NCI-H1092 treated with DMSO at 0.1 percent for 48 hours (cell line): ENCODE measurements at places on chromosomes 1 and 21.
A peak's percentile ranks its signal among the peaks of the same experiment; 100 is the strongest.

GRCh38 chr1:205593532-205593931 is 38.3 kb downstream of the ELK4 start:
- no peak for DNase-seq

DNA sequence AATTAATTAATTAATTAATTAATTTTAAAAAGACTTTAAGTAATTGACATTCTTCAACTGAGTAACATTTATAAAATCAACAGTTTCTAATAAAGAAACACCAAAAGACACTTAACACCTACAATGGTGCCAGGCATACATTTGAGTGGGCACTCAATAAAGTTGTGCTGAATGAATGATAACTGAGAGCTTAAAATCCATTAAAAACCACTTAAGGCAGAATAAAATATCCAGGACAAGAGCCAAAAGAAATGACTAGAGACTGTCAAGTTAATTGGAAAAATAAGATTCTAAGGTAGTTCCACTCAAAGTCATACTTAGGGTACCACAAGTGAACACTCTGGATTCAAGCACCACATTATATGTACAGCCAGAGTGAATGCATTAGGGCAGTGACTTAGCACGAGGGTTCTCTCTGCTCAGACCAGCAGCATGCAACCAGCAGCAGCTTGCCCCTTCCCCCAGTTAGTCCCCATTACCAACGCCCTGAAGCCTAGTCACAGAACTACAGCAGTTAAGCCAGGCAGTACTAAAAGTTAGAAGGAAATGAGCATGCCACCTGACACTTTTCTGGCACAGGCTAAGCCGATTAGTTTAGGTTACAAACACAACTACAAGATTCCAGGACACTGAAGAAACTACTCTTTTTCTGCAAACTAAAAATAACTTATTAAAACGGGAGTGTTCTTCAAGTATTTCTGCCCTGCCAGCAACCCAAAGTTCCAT is 46.5 kb downstream of the LUZP1 start:
- DNase-seq, result no peak

DNA sequence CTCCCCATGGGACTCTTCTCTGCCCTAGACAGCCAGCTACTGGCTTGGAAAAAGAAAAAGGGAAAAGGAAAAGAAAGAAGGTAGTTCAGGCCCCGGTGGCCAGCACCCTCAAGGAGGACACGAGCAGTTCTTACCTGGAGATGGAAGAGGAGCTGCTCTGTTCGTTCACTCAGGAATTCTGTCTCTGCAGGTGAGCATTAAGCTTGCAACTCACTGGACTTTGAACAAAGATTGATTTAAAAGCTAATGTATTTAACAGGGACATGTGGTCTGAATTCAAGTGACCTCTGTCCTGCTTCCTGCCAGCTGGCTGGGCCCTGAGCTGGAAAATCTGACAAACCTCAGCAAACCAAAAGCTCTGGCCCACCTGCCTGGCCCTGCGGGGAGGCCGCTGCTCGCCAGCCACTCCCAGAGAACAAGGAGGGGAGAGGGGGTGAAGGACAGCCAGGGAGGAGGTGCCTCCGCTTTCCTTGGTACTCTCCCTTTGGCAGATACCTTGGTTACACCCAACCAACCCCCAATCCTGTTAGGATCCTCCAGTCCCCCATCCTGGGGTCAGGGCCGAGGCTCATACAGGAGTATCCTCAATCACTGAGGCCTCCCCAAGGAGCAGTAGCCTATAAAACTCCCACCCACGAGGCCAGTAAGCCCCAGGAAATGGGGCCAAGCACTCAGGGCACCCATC is at the start of gene PDZK1:
Gene PDZK1, minus strand, starts transcription at position 186 of the 685 bp plus-strand sequence. CDS start 19,347 bp downstream, outside the sequence.
- DNase-seq, result no peak

DNA sequence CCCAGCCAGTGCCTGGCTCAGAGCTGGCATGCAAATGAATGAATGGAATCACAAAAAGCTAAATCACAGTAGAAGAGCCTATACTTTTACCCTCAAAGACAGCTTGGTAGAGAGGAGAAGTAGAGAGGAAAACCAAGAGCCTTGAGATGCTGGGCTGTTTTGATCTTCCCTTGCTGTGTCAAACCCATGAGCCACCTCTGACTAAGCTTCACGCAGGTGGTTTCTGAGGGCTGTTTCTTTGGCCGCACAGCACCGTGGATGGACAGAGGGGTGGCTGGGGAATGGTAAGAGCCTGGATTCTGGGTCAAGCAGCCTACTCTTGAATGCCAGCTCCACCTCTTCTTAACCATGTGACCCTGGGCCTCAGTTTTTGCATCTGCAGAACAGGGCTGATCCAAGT is 18.6 kb downstream of the ABCG1 start:
- no peak for DNase-seq

- DNase-seq, result no peak
Observed at GRCh38 chr1:8083739-8084484, 57.8 kb upstream of the ERRFI1 start.

DNA sequence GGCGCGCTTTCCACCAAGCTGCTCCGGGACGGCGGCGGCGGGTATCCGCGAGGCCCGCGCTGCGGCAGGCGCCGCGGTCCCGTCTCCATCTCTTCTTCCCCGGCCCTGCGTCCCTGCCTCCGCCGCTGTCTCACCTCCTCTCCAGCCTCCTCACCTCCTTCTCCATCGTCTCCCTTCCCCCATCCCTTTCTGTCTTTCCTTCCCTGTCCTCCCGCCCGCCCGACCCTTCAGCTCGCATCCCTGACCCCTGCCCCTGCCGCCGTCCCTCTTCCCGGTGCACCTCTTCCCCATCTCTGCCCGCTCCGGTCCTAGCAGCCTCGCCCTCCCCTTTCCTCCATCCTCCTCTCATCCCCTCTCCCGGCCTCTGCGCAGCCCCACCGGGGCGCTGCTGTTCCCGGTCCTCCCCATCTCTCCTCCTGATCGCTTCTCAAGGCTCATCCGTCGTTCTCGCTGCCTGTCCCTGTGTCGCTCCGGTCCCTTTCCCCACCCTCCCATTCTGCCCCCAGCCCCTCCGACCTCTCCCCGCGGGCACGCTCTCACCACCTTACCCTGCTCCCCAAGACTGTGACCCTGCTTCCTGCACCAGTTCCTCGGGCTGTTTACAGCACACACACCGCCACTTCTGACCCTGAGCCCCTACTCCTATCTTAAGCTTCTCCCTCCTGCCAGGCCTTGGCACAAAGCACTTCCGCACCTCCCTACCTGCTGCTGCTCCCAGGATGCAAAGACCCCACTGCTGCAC is 760 bp upstream of the NPHP4 start:
- DNase-seq, result peak; percentile 95

GRCh38 chr1:7462617-7463016 is 308.5 kb upstream of the VAMP3 start:
- no peak for DNase-seq

DNA sequence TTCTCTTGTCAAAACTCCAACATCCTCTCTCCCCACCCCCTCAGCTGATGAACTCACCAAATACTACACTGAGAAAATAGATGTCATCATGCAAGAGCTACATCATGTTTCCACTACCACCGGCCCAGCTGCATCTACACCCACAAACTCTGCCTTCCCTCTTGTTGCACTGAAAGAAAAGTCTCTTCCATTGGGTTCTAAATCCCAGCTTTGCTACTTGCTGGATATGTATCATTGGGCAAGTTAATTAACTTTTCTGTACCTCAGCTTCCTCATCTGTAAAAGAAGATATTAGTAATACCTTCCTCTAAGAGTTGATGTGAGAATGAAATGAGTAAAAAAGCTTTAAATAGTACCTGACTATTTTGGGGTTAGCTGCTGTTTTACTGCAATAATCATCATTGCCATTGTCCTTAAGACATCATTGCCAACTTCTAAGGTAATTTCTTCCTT is 108.6 kb downstream of the OLFML2B start:
- DNase-seq, result no peak

DNA sequence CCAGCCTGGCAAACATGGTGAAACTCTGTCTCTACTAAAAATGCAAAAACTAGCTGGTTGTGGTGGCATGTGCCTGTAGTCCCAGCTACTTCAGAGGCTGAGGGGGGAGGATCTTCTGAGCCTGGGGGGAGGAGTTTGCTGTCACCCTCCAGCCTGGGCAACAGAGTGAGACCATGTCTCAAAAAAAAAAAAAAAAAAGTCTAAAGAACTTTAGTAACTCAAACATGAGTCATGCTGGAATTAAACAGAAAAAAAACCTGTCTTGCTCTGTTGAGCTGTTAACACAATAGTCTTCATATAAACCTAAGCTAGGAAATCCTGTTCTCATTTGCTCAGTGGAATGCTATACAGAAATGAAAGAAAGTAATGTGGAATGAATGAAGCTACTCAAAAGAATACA is 16.7 kb upstream of the DISP1 start:
- no peak for DNase-seq
